C1 segment of cervical spinal cord (tissue), 14 donors: ENCODE measurements at places on chromosomes 16 and 17.

GRCh38 chr16:85752511-85753420 is 1.9 kb upstream of the C16orf74 start:
- DNase-seq: no peak

DNA sequence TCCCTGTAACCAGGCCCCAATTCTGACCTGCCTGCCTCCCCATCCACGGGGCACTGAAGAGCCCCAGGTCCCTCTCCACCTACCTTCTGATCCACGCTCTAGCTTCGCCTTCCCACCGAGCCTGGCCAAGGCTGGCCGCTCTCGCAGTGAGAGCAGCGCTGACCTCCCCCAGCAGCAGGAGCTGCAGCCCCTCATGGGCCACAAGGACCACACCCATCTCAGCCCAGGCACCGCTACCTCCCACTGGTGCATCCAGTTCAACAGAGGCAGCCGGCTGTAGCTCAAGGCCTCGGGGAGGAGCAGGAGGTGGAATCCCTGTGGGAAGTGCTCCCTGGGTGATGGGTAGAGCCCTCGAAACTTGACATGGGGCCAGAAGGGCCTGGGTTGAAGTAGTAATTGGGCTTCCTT is 8.4 kb upstream of the PLEKHG4 start:
- DNase-seq: no peak

DNA sequence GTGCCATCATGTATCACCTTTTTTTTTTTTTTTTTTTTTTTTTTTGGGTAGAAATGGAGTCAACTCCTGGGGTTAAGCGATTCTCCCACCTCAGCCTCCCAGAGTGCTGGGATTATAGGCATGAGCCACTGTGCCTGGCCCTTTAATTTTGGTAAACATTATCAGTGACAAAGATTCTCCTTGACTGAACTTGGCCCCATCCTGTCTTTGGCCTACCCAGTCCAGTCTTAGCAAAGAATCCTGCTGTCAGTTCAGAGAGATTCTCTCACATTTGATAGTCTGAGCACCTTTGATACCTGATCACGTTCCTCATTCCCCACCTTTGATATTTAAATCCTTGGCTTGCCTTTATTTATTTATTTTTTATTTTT is 11.5 kb downstream of the RAD51C start:
- DNase-seq: no peak

- DNase-seq: no peak
Observed at GRCh38 chr16:57637020-57637419, 8.6 kb downstream of the ADGRG1 start.

DNA sequence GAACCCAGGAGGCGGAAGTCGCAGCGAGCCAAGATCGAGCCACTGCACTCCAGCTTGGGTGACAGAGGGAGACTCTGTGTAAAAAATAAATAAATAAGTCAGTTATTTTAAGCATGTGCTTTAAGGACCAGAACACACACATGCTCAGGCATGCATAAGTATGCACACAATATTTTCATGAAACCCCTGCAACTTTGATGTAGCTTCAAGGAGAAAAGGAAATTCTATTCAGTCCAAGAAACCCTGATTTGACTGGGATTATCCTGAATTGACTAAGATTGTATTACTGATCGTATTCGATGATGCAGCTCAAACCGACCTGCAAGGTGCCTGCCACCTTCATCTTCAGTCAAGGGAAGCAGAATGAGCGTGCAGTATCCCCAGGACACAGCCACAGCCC is 841 bp downstream of the TEKT5 start:
- no peak for DNase-seq

DNA sequence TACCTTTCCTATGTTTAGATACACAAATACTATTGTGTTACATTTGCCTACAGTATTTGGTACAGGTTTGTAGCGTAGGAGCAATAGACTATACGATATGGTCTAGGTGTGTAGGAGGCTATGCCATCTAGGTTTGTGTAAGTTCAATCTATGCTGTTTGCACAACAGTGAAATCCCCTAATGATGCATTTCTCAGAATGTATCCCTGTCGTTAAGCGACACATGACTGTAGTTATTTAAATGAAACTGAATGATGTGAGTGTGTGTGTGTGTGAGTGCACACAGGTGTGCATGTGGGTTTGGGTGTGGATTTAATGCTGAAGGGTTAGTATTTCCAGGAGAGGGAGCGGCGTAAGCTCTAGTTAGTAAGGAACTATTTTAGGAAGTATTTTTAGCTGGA is 34.6 kb upstream of the SMIM36 start:
- DNase-seq: no peak
